Stimulated activated CD4-positive, alpha-beta T cell treated with anti-CD3 and anti-CD28 coated beads, Interleukin-15, amount 100 ng/mL, for 1 hour (primary cell): ENCODE measurements at places on chromosomes 7 and 10.

DNA sequence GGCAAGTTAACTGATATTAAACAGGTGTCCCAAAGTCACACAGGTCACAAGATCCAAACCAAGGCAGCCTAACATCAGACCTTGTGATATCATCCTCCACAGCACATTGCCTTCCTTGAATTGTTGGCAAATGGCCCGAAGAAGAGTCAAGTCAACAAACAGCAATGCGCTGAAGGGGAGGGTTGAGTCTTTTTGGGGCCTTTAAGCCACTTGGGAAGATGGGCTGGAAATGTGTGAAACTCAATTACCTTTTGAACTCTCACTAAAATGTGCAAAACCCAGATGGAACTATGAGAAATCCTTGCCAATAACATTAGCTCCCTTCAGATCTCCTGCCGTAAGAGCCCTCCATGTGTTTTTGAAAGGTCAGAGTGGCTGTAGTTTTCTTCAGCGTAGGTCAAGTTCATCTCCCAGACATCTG is 47.9 kb upstream of the STK17A start:
- no peak for DNase-seq

DNA sequence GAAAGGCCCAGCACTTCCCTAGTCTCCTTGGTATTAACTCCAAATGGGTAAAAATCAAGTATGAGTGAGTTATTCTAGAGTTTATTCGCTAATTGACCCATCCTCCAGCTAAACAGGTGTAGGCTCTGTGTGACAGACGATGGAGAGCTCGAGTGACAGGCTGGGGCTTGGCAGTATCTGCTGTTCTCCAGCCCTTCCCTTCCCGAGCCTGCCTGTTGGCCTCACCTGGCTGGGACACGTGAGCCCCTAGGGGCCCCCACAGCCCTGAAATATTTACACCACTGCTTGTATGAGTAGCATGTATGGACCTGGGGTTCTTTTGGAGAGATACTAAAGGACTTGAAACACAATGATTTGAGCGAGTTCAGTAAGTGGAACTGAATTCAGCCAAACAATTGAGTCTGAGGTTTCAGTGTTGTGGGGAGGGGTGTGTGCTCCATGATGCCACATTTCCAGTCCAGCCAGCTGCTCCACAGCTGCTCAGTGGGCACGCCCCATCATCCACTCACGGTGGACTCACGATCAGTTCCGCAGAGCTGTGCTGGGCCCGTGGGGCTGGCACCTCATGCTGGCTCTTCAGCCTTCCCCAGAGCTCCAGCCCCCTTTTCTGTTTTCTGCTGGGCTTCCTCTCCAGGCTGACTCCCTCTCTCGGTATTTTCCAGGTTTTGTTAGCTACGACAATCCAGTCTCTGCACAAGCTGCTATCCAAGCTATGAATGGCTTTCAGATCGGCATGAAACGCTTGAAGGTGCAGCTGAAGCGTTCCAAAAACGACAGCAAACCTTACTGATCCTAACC is 283.0 kb downstream of the USP6NL start:
- no peak for DNase-seq

DNA sequence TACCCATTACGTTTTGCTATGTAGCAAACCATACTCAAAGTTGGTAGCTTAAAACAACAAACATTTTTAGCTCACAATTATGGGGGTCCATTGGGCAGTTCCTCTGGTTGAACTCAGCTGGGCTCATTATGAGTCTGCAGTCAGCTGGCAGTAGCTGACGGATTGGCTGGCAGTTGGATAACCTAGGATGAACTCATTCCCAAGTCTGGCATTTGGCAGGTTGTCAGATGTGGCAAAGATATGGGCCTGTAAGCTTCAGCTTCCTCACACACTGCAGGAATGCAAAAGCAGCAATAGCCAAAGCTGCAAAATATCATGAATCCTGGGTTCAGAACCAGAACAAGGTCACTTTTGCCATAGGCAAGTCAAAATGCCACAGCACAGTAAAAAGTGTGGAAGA is 412.2 kb upstream of the SORCS1 start:
- no peak for DNase-seq

- DNase-seq = no peak
These were observed 1118.9 kb upstream of the CELF2 start for GRCh38 chr10:9898633-9899395.

DNA sequence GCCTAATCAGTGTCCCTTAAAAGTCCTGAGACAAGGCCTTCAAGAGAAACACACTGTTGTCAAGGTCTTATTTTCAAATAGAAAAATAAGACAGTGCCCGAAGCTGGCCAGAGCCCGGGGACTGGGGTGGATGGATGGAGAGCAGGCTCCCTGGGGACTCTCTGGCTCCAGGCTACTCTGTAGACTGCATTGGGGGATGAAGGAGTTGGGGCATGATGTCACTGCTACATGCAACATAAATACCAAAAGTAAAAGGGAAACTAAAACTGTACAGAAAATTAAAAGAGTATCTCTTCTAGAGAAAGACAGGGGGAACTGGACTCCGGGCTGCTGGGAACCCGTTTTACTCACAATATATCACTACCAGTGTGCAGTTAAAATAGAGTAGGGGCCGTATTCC is 629.8 kb downstream of the KCNMA1 start:
- no peak for DNase-seq

- no peak for DNase-seq
These were observed 19.3 kb downstream of the ACBD7 start for GRCh38 chr10:15069230-15069629.
